ENCODE measurements at places on chromosomes 11 and 22. TPM values are rescaled to one million over a fixed set of nuclear protein-coding genes. Genes with fewer than 3 reads are reported as not detected.

Gene PTH
- not detected for polyA plus RNA-seq

Gene GRIA4
- polyA plus RNA-seq: 6.2 TPM

Gene EED
- 17.7 TPM for polyA plus RNA-seq

Gene DLG2
- 11.1 TPM for polyA plus RNA-seq

Gene SPI1
- 43.0 TPM for polyA plus RNA-seq

Gene ENDOD1
- 6.6 TPM for polyA plus RNA-seq

Gene FAM111B
- 0.20 TPM for polyA plus RNA-seq

Gene ST14
- polyA plus RNA-seq: 3.4 TPM

Gene POTEH
- polyA plus RNA-seq: not detected

Data from adrenal gland (tissue), 19 donors.